ENCODE measurements at places on chromosomes 5 and 9.
A peak's percentile ranks its signal among the peaks of the same experiment; 100 is the strongest.

DNA sequence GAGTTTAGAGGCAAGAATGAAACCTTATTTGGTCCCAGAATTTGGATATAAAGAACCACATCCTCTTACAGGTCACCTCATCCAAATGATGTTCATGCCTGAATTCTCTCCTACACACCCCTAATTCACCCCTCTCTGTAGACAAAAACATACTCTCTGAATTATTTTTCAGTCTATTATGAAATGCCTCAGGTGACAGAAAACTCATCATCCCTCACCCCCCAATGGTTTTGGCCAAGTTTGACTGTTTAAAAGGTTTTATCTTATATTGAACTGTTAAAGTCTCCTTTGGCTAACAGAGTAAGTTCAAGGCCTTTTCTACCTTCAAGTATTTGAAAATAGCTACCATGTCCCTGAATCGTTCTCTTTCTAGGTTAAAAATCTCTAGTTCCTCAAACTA lies 2.3 kb upstream of the CD180 start:
- DNase-seq = no peak

GRCh38 chr9:76609285-76610010 lies 150.5 kb downstream of the GCNT1 start:
- DNase-seq = no peak

DNA sequence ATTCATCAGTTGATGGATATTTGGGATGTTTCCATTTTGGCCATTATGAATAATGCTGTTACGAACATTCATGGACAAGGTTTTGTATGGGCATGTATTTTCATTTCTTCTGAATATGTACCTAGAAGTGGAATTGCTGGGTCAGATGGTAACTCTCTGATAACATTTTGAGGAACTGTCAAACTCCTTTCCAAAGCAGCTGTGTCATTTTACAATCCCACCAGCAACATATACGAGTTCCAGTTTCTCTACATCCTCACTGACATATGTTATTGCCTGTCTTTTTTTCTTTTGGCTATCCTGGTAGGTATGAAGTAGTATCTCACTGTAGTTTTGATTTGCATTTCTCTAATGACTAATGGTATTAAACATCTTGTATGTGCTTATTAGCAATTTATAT lies 86.7 kb downstream of the PRKACG start:
- DNase-seq = peak; percentile 71

DNA sequence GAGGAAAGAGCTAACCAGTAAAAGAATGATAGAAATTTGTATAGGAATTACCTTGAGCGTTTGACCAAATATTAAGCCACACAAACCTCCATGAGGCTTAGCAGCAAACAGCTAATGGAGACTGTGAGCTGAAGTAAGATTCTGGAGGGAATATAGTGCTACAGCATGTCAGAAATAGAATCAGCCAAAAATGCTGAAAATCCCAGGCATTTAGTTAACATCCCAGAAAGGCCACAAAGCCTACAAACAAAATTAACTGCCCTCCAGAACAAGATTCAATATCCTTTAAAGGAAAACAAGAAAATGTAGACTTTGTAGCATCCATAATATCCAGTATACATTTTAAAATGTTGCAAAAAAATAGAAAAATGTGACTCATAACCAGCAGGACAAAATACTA lies 257.8 kb upstream of the TUSC1 start:
- no peak for DNase-seq

DNA sequence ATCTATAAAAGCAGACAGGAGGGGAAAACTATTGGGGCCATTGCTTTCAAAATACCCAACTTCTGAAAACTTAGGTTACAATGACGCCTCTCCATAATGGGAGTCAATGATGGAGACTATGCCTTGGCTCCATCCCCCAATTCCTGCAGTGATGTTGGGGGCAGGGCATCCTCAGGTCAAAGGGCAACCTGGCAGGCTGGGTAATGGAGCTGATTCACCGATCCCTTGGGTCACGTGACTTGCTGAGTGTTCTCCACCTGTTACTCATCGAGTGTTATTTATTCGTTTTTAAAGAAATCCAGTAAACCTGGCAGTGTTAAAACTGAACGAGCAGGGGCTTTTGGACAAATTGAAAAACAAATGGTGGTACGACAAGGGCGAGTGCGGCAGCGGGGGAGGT lies 244.4 kb downstream of the FAM114A2 start:
- DNase-seq = no peak

GRCh38 chr9:37902796-37903646 lies 906 bp downstream of the SLC25A51 start:
- peak; percentile 50 for DNase-seq

GRCh38 chr5:179797741-179798140 lies 4.0 kb downstream of the LTC4S start:
- no peak for DNase-seq

GRCh38 chr9:105693435-105694189 lies 729 bp upstream of the TMEM38B start:
- peak; percentile 42 for DNase-seq

GRCh38 chr5:133225671-133226152 lies 173.9 kb downstream of the HSPA4 start:
- DNase-seq = no peak

DNA sequence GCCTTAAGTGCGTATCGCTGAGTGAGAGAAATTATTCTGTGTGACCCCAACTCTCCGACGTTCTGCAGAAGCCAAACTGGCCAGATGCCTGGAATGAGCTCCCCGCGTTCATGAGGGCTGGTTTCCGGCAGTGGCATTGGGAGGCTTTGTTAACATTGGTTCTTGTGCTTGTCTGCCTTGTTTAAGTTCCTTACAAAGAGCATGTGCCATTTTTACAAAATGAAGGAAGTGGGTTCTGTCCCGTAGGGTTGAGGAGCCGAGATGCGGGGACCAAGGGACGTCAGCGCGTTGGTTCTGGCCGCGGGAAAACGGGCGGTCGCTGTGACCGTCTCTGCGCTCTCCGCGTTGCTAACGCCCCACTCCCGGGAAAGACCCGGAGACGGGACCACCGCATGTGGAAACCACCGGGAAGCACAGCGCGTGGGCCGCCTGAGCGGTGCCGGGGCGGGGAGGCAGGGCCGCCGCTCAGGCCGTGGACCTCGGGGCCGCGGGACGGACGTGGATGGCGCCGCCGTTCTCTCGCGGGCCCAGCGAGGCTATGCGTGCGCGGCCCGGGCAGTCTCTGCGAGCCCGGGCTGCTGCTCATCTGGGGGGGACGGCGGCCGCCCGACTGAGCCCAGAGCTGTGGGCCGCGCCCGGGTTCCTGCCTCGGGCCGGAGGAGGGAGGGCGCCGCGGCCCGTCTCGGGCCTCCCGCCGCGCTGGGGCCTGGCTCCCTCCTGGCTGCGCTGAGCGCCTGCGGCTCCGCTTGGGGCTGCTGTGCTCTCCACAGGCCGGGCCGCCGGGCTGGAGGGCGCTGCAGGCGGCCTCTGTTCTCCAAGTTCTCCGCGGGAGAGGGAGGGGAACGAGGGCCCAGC lies 13.4 kb downstream of the RABL6 start:
- DNase-seq = peak; percentile 37

DNA sequence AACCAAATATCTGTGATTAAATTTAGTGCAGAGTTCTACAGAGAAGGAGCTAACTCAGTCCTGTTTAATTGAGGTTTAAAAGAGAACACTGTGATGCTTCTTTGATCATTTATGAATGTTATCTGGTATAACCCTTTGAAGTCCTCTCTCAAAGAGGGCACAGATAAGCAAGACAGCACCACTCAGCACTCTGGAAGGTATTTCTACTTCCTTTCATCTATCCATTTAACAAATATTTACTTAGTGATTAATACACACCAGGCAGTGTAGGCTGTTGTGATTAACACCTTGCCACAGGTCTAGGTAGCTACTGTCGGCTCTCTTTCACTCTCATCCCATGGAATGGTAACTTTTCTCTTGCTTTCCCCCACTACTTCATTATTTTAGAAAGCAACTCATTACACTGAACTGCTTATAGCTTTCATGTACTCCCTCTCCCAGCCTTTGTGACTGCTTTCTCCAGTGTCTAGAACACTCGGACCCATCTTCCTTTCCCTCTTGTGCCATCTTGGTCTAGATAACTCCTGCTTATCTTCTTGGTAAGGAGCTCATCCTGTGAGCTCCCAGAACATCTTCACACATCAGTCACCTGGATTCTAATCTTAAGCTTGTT lies 54.7 kb downstream of the GLDC start:
- DNase-seq = no peak

- DNase-seq = peak; percentile 65
These were observed 122.6 kb downstream of the APBA1 start for GRCh38 chr9:69549310-69550202.

DNA sequence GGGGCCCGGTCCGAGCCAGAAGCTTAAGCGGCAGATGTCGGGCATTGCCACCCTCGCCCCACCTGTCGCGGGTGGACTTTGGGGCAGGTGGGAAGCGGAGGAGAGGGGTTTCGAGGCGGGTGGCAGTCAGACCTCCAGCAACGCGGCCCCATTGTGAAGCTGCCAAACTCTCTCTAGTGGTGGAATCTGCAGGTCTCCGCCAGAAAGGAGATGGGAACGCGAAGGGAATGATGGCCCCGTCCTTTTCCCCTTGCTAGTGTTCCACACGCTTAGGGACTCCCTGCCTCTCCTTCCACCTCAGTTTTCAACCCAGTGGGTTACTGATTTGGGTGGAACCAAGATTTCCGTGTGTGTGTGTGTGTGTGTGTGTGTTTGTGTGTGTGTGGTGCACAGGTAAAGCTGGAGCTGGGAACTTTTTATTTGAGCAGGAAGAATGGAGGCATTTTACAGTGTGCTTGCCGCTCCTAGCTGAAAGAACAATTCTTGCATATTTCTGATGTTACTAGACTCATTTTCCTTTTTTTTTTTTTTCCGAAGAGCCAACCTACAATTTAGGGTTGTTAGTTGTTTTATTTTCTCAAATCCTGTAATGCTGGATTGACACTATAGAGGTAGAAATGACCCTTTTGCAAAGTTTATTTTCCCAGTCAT lies 1.3 kb downstream of the MACIR start:
- DNase-seq = peak; percentile 53

DNA sequence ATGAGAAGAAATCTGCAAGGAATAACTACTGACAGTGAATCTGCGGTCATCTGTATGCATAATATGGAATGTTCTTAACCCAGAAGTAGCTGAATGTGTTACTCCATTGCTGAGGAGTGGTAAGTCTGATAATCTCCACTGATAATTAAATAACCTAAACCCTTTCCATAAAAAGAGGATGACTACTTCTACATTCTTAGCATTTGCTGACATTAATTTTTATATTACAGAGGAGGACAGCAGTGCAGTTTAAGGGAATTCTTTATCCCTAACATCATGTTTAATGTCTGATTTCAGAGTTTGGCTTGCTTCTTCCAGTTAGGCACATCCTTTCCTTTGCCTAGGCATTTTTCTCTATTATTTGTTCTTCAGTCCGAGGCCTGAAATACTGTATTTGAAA lies 52.2 kb downstream of the CDC42SE2 start:
- no peak for DNase-seq

DNA sequence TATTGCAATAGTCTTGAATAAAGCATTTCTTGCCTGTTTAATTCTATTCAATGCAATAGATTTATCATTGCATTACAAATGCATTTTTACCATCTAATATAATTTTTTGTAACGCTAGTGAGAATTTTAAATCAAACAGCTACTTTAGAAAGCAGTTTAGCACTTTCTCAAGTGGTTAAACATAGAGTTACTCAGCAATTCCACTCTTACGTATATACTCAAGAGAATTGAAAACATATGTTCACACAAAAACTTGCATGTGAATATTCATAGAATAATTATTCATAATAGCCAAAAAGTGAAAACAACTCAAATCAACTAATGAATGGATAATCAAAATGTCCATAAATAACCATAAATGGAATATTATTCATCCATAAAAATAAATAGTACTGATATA lies 244.7 kb downstream of the TMEM167A start:
- no peak for DNase-seq

- DNase-seq = no peak
These were observed 85.8 kb downstream of the AOPEP start for GRCh38 chr9:94812343-94812742.

GRCh38 chr5:66675406-66675805 lies 79.2 kb downstream of the MAST4 start:
- DNase-seq = no peak

GRCh38 chr9:101326501-101326900 lies 58.3 kb downstream of the BAAT start:
- no peak for DNase-seq

GRCh38 chr5:16936150-16936988 lies at the start of gene MYO10:
Gene MYO10 (minus strand): TSS chr5:16936288. CDS start chr5:16935808, 480 bp downstream.
- peak; percentile 68 for DNase-seq

DNA sequence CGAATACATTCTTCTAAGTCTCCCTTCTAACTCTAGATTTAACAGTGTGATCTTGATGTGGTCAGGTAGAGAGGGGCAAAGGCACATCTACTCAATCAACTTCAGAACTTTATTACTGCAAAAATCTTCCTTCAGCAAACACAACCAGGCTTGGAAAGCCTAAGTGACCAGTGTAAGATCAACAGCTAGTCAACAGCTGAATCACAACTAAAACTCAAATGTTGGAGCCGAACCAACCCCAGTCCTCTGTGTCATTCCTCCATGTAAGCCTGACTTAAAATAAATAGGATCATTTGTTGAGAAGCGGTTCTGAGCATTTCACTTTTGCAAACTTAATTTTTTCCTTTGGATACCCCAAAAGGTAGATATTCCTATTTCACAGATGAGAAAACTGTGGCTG lies 352.7 kb downstream of the EBF1 start:
- DNase-seq = no peak

DNA sequence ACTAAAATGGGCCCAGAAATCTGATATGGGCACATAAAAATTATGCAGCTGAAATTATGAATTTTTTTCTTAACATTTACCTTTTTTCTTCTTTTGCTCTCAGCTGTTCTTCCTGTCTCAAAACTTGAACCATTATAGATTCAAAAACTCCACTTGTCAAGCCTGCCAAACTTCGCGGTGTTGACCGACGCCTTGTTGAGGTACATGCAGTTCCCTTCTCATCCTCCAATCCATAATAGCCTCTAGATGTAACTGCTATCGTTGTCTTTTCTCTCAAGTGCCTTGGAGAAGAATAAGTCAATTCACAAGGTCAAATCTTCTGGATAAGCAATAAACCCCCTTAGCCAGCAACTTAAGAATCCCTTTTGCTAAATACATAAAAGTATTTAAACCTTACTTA lies 27.2 kb downstream of the RANBP6 start:
- no peak for DNase-seq

GRCh38 chr9:37977851-37978480 lies 74.0 kb upstream of the SLC25A51 start:
- DNase-seq = no peak

DNA sequence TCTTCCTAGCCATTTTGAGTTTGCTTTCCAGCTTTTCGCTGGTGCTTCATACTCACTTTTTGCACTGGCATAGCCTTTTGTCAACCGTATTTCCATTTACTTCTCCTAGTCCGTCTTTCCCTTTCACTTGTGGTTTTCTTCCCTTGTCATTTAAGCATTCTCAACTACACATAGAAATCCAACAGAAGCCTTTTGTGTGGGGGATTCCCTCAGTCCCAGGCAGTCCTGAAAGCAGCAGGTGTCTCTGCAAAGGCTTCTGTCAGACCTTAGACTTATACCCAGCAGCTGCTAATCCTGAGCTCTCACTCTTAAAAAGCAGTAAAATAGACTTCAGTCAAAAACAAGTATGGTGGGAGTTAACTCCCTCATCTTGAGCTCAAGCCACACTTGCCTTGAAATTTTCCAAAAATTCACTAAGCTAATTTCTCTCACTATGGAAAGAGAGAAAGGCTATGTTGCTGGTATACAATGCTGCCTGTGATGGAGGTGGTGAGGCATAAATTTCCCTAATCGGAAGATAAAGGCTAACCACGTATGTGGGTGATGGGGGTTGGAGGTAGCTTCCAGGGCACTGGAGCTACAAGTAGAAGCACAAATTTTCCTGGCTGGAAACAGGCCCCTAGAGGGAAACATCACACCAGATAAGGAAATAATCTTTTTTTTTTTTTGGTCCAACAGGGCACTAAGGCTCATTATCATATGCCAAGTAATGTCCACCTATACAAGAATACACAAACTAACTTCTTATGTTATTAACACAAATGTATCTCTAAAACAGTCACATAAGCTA lies 34.8 kb upstream of the IFNK start:
- DNase-seq = no peak
